HT-29 (cell line): ENCODE measurements at places on chromosomes 16 and 17.
A peak's percentile ranks its signal among the peaks of the same experiment; 100 is the strongest.

DNA sequence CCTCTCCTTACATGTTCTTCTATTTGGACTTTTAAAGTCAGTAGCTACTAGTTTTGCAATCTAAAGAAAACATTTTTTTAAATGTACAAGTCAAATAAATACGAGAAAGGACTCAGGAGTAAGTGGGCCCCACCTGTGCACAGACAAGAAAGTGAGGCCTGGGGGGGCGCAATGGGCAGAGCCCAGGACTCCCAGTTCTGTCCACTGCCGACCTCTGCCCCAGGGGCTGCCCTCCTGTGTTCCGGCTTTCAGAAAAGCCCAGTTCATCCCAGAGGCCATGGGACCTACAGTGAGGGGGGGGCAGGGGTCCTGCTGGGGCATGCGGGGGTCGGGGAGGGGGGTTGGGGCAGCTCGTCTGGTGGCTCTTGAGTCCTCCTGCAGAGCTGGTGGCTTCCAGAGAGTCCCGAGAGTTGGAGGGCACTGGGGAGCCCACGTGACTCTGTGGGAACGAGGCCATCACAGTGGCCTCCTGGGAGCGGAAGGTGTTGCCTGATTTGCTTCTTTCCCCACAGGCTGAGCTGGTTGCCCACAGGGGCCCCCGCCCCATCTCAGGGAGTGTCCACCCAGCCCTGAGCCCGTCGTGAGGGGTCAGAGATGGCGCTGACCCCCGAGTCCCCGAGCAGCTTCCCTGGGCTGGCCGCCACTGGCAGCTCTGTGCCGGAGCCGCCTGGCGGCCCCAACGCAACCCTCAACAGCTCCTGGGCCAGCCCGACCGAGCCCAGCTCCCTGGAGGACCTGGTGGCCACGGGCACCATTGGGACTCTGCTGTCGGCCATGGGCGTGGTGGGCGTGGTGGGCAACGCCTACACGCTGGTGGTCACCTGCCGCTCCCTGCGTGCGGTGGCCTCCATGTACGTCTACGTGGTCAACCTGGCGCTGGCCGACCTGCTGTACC, 2.4 kb downstream of the UTS2R start:
- DNase-seq, result no peak

DNA sequence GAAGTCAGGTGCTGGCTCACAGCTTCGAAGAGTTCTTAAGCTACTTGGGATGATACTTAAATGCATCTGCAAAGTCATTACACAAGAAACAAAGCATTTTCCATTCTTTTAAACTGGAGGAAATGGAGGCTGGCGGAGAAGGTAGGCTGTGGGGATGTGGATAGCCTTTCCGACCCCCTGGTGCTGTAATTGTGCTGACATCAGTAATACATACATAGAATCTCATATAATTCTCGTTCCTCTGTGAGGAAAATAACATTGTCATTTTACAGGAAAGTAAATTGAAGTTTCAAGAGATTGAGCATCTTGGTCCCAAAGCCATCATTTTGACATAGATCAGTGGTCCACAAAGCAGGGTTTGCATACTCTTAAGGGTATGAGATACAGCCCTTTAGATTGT, 39.5 kb downstream of the UTP18 start:
- no peak for DNase-seq

DNA sequence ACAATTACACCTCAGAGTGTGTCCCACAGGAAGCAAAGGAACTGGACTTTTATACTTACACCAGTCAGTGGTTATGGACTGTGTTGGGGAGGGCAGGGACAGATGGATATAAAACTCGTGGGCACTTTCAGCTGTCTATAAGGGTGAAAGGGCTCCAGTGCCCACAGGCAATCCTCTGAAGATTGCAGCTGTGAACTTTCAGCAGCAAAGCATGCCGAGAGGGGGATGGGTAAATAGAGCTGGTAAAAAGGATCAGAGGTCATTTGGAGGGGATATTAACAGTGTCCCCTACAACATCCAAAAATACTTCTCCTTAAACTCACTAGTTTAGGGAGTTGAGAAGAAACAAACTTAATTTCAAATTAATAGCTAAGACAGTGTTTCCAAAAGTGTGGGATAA, 13.3 kb upstream of the RFWD3 start:
- no peak for DNase-seq

GRCh38 chr16:15398618-15399316, 3.2 kb downstream of the MPV17L start:
- DNase-seq, result peak; percentile 30

DNA sequence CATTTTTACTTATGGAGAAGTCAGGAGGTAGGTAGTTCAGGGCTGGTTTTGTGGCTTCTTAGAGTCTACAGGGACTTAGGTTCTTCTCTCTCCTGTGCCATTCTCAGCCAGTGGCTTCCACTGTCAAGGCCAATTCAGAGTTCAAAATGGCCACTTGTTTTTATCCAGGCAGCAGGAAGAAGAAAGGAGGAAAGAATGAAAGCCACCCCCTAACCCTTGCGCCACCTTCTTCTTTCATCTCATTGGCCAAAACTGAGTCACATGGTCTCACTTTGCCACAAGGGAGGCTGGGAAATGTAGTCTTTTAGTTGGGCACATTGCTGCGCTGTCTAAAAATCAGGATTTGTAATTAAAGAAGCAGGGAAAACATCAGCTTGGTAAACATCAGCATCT, 60.8 kb upstream of the MED9 start:
- DNase-seq, result peak; percentile 16

DNA sequence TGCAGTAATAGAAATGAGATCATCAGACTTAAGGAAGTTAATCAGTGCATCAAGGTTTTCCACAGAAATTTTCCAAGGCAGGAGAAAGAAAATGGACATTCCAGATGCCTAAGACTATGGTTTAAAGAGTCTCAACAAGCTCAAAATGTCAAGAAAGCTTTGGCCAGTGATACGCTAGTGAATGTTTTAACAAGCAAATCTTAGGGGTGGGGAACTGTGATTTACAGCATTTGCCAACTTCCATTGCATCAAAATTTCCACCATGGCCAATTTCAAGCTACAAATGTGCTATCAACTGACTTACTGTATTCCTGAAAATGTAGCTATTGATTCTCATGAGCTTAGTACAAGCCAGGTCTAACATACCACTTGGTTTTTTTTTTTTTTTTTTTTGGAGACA, 82.4 kb upstream of the CLEC3A start:
- DNase-seq, result no peak

GRCh38 chr17:67502151-67502550, 125.1 kb downstream of the PITPNC1 start:
- peak; percentile 3 for DNase-seq

DNA sequence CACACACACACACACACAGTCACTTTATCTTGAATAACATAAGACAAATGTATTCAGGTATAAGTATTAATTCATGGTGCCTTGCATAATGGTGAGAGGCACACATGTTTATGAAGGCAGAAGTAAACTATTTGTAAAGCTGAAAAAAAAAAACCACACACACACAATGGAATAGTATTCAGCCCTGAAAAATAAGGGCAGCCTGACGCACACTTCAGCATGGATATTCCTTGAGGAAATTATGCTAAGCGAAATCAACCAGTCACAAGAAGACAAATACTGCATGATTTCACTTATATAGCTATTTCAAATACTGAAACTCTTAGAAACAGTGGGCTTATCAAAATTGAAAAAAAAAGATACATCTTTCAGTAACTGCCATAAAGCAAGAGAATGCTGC, 200.2 kb upstream of the RBFOX1 start:
- DNase-seq, result no peak

- no peak for DNase-seq
Measured at GRCh38 chr16:2365397-2366294, 25.1 kb upstream of the ABCA3 start.

GRCh38 chr17:77772899-77773358, 185.6 kb upstream of the TNRC6C start:
- no peak for DNase-seq
